ENCODE measurements at places on chromosomes 1 and 21.

DNA sequence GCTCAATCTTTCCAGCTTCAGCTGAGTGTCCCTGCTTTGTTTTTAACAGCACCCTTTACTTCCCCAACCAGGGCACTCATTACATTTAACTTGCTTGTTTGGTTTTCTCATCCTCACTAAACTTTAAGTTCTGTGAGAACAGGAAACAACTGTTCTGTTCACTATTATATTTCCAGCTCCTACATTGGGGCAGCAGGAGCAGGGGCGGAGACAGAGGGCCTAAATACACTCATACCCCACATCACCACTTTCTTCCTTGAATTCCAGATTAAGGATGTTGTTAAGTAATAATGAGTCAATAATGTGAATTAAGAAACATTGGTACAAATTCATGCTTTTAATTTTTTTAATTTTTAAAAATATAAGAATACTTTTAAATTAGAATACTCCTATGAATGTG lies 6.0 kb downstream of the DRAM2 start:
- DNase-seq = no peak

DNA sequence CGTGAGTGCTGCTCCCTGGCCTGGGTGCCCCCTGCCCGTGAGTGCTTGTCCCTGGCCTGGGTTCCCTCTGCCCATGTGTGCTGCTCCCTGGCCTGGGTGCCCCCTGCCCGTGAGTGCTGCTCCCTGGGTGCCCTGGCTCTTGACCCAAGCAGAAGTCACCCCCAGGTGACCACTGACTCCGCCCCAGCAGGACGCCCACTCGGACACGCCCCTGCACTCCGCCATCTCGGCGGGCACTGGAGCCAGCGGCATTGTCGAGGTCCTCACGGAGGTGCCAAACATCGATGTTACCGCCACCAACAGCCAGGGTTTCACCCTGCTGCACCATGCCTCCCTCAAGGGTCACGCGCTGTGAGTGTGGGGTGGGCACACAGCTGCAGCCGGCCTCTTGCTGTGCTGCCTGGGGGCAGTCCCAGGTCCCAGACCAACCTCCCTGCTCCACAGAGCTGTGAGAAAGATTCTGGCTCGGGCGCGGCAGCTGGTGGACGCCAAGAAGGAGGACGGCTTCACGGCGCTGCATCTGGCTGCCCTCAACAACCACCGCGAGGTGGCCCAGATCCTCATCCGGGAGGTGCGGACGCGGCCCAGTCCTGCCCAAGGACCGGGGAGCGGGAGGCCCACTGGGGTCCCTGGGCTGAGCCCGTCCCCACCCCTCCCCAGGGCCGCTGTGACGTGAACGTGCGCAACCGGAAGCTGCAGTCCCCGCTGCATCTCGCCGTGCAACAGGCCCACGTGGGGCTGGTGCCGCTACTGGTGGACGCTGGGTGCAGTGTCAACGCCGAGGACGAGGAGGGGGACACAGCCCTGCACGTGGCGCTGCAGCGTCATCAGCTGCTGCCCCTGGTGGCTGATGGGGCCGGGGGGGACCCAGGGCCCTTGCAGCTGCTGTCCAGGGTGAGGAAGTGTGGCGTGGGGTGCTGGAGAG lies 3.9 kb upstream of the MMP23B start:
- DNase-seq = no peak

DNA sequence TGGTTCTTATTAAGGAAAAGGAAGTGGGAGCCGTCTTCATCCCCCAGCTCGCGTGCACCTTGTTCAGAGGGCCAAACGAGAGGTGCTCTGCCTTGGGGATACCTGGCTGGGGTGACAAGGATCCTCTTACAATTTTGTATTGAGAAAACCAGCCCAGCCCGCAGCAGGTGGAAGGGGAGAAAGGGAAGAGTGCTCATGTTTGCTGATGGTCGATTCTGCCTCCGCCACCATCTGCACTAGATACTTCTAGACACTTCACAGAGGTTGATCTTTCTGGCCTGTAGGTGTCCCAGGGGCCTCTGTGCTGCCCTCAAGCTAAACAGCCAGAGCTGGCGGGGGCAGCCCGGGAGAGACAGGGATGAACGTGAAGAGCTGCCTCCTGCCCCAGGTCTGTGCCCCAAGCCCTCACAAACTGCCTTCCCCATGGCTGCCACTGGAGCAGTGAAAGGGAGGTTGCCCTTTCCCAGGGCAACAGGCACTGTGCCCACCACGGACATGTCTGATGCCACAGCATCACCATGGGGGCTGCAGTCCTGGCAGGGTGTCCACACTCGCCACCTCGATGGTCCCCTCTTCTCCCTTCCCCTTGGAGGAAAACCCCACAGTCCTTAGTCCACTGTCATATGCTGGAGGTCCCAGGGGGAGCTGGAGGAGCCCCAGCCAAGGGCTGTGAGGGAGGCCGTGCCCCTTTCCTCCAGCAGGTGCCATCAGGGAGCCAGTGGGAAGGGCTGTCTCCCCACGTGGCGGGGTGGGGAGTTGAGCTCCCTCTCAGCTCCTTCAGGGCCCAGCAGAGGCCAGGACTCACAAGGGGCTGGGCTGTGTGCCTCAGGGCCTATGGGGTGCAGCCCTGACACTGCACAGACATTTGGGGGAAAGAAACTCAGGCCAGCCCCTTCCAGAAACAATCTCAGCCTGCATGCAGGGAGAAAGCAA lies 8.1 kb downstream of the ADPRS start:
- DNase-seq = no peak

DNA sequence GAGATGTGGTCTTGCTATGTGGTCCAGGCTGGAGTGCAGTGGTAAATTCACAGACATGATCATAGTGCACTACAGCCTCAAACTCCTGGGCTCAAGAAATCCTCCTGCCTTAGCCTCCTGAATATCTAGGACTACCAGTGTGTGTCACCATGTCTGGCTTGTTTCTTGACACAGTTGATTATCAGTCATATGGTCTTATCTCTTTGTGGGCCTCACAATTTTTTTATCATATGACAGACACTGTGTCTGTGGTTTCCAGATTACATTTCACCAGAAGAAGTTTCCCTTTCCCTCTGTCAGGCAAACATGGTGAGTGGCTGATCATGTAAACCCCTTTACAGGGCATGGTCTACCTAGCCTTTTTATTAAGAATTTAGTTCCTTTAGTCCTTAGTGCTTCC lies 96.1 kb downstream of the HFM1 start:
- DNase-seq = no peak

DNA sequence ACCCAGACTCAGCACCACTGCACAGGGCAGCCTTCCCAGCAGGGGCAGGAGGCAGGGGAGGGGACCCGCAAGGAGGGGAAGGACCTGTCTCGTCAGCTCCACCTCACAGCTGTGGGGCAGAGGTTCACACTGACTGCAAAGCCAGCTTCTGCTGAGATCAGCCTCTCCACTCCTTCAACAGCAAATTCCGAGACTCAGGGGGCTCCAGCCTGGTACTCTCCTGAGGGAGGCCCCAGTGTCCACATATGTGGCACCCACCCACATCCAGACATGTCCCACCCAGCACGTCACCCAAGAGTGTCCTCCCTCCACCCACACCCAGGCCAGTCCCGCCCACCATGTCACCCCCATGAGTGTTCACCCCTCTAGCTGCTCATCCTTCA lies 329.5 kb downstream of the NPHP4 start:
- DNase-seq = no peak

DNA sequence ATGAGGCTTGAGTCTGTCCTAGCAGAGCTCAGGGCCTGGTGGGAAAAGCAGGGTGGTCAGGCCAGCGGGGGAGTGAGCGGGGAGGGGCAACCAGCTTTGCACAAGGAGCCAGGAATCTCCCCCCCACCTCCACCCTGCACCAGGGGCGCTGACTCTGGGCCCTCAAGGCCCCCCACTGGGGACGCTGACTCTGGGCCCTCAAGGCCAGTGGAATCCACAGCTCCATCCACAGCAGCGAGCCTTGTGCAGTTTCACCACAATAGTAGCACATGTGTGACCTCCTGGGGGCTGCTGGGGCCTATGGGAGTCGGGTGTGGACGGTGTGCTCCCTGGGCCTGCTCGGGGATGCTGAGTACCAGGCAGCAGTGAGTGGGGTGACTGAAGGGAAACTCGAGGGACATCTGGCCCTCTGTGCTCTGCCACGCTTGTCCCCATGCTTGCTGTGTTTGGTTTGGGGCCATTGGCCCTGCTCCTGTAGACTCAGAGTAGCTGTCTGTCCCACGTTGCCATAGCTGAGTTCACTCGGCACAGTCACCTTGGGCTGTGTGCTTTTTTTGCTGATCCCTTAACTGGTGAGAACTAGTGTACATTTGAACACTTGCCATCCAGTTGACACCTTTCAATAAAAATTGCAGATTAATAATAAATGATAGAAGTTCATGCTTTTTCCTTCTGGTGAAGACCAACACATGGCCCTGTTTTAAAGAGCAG lies 89.2 kb downstream of the ADARB1 start:
- DNase-seq = no peak

- no peak for DNase-seq
Observed at GRCh38 chr1:182340233-182341058, 51.1 kb downstream of the GLUL start.

GRCh38 chr1:181818943-181819342 lies 242.6 kb downstream of the ZNF648 start:
- DNase-seq = no peak

Data from skeletal muscle cell (primary cell).